ENCODE measurements at places on chromosomes 7 and 10. TPM values are rescaled to one million over a fixed set of nuclear protein-coding genes. Genes with fewer than 3 reads are reported as not detected.

Gene IL15RA
- 15.4 TPM for total RNA-seq

DNA sequence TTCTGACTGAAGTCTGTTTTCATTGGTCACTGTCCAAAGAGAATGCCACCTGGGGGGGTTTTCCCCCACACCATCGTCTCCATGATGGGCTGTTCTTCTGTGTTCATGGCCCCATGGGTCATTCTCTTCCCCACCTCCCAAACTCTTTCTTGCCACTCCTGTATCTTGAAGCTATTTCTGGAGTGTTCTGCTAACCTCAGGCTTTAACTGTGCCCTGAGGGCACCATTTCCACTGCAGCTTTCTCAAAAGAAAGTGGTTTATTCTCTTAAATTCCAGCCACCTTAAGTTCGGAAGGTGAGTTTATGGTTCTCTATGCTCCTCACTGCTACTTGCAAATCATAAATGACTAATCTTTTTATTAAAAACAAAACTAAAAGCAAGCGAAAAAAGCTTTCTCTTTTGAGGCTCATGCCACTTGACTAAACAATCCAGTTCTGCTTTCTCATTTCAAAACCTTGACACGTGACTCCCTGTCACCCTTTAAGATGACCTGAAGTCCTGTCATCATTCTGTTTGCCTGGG is 7.4 kb upstream of the APBB1IP start:
- DNase-seq, result no peak

- no peak for DNase-seq
Measured at GRCh38 chr7:15837306-15837950, 150.9 kb upstream of the MEOX2 start.

- DNase-seq, result no peak
Measured at GRCh38 chr10:45404770-45405120, 30.7 kb downstream of the ALOX5 start.
